Mammary epithelial cell (primary cell): ENCODE measurements at places on chromosomes 16 and 17.

GRCh38 chr16:56303066-56303715, 111.9 kb downstream of the GNAO1 start:
- DNase-seq = no peak

GRCh38 chr17:82439829-82440365, 10.7 kb downstream of the CYBC1 start:
- DNase-seq = no peak

- no peak for DNase-seq
These were observed 376 bp upstream of the STAC2 start for GRCh38 chr17:39225959-39226683.

DNA sequence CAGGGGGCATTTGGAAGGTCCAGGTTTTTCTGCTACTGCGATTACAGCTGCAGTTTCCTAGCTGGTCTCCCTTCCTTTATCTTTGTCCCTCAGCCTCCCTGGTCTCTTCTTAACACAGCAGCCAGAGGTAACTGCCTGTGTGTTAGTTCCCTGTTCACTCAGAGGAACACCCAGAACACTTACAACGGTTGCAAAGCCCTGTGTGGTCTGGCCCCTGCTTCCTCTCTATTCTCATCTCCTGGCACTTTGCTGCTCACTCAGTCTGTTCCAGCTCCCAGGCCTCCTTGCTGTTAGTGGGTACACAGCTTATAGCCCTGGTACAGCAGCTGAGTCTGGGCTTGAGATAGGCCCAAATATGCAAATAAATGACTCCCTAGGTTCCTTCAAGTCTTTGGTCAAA, 16.4 kb downstream of the NTN1 start:
- no peak for DNase-seq

- no peak for DNase-seq
These were observed 25.3 kb downstream of the MEOX1 start for GRCh38 chr17:43636426-43636825.

DNA sequence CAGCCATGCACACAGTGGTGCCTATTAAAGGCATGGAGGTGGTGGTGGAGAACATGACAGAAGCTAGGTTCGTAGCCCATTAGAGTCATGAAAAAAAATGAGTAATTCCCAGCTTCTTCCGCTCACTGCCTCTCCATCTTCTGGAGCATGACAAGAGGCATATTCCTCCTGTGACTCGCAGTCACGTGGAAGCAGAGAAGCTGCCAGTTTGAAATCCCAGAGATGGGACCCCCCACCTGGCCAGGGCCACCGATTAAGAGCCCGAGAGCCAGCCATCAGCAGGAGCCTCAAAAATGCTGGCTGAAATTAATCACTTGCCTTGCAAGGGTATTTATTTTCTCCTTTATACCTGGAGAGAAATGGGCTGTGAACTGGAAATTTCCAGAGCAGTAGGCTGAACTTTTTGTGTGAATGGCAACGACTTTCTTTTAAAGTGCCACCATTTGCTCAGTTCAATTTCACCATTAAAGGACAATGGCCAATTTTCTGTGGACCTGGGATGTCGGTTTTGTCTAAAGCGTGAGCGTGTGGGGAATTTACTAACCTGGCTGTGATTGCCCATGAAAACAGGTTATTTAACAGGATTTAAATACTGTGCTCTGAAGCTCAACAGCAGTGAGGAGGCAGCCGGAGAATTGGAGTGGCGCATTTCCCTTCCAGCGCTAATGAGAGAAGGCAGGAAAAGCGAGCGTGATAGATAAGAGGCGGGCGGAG, 189.7 kb upstream of the SDK2 start:
- no peak for DNase-seq

DNA sequence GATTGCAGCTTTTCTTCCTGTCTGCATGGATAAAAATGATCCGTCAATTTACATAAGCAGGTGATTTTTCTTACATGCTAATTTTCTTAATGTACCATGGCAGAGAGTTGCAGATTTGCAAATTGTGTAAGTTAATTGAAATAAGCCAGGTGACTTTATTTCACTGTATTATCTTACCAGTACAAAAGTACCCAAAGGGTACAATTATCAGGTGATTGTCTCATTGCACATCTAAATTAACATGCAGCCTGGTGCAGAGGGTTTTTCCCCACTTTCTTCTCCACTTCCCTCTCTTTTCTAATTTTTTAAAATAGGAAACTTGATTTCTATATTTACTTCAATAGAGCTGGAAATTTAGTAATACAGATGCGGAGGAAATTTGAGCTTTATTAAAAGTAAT, 11.2 kb downstream of the NLK start:
- no peak for DNase-seq

- peak; percentile 83 for DNase-seq
These were observed 13.8 kb downstream of the CTRL start for GRCh38 chr16:67917852-67918236.

GRCh38 chr17:7883781-7884386, 4.7 kb upstream of the CHD3 start:
- no peak for DNase-seq
